ENCODE measurements at places on chromosomes 7 and 10. TPM values are rescaled to one million over a fixed set of nuclear protein-coding genes. Genes with fewer than 3 reads are reported as not detected.

DNA sequence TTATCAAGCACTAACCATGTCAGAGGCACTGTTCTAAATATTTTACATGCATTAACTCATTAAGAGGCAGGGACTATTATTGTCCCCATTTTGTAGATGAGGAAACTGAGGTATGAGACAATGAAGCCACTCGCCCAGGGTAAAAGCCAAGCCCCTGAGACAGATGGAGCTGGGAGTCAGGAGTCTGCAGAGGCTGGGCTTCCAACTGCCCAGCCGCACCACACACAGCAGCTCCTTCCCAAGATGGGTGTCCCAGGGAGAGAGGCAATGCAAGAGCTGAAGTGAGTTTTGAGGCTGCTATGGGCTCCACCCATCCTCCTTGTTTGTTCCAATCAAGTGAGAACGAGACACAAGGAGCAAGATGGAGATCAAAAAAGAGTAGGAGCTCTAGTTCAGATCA lies 244.2 kb downstream of the KCNMA1 start:
- no peak for DNase-seq

GRCh38 chr7:2604608-2605174 lies 27.1 kb upstream of the TTYH3 start:
- DNase-seq: no peak

- no peak for DNase-seq
Measured at GRCh38 chr10:120729547-120729946, 121.6 kb upstream of the WDR11 start.

DNA sequence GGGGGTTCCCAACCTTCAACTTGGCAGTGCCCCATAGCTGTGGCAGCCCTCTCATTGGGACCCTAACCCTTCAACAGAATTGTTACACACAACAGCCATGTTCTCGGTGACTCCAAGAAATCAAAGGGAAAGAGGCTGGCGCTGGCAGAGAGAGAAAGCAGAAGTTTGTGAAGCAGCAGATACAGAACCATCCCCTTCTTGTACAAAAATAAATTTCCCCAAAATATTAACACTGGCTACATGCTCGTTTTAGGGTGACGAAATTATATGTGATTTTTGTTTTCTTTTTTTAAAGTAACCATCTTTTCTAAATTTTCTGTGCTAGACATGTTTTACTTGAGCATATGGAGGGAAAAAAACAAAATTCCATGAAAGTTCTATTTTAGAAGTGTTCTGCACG lies 45.2 kb upstream of the SAMD8 start:
- DNase-seq: no peak

DNA sequence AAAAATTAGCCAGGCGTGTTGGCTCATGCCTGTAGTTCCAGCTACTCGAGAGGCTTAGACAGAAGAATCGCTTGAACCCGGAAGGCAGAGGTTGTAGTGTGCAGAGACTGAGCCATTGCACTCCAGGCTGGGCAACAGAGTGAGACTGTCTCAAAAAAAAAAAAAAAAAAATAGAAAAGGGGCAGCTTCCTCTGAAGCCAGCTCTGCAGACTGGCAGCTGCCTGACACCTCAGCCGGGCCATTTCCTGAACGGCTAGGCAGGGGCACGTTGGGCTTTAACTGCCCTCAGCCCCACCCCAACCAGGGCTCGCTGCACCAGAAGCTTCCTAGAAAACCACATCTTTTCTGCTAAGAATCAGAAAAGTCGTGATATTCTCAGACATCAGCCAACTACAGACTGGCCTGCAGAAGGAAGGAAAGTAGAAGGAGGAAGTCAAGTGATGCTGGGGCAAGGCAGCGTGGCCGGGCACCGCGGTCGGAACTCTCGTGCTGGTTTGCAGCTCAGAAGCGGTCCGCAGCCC lies 38.0 kb downstream of the PRKAG2 start:
- no peak for DNase-seq

- DNase-seq: no peak
Measured at GRCh38 chr10:99450624-99451498, 20.4 kb upstream of the GOT1 start.

PSD gene
- 8.8 TPM for total RNA-seq

- DNase-seq: no peak
Measured at GRCh38 chr10:646118-646524, 43.3 kb downstream of the DIP2C start.

Measured in astrocyte (in vitro differentiated cells and primary cell).